CD4-positive, alpha-beta memory T cell (primary cell): ENCODE measurements at places on chromosomes 5 and 9. TPM values are rescaled to one million over a fixed set of nuclear protein-coding genes. Genes with fewer than 3 reads are reported as not detected.

GRCh38 chr5:58849921-58850667 lies 267.2 kb downstream of the RAB3C start:
- no peak overlapping the region for H3K4me3 ChIP-seq
- DNase-seq = no peak
- H3K36me3 ChIP-seq = no peaks in the 10 kb centered on the region
- no peak overlapping the region for H3K27ac ChIP-seq

Gene HMMR
- 0.15 TPM for total RNA-seq

DNA sequence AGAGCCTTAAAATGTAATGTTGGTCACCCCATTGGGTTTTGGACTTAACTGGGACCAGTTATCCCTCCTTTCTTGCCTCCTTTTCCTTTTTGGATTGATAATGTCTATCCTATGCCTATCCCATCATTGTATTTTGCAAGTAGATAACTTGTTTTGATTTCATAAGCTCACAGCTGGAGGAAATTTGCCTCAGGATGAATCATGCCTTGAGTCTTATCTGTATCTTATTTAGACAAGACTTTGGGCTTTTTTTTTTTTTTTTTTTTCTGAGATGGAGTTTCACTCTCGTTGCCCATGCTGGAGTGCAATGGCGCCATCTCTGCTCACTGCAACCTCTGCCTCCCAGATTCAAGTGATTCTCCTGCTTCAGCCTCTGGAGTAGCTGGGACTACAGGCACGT lies 443.3 kb downstream of the DNAH5 start:
- no peaks in the 10 kb centered on the region for H3K27me3 ChIP-seq
- H3K4me3 ChIP-seq = no peak overlapping the region
- H3K36me3 ChIP-seq = no peaks in the 10 kb centered on the region
- no peaks in the 10 kb centered on the region for H3K4me1 ChIP-seq
- H3K27ac ChIP-seq = no peak overlapping the region

Gene PTGER4
- total RNA-seq = 59.3 TPM

Gene SETX
- total RNA-seq = 91.3 TPM

Gene FGFR4
- 3.0 TPM for total RNA-seq

Gene HAVCR1
- 5.7 TPM for total RNA-seq

GRCh38 chr9:4997196-4997595 lies 12.1 kb downstream of the JAK2 start:
- H3K36me3 ChIP-seq = no peaks in the 10 kb centered on the region
- DNase-seq = no peak
- no peaks in the 10 kb centered on the region for H3K27me3 ChIP-seq

Gene SOX30
- 0.14 TPM for total RNA-seq

GRCh38 chr5:115333164-115333563 lies 36.7 kb upstream of the CCDC112 start:
- H3K27ac ChIP-seq = no peak overlapping the region
- no peak for DNase-seq
- H3K4me1 ChIP-seq = no peaks in the 10 kb centered on the region

DNA sequence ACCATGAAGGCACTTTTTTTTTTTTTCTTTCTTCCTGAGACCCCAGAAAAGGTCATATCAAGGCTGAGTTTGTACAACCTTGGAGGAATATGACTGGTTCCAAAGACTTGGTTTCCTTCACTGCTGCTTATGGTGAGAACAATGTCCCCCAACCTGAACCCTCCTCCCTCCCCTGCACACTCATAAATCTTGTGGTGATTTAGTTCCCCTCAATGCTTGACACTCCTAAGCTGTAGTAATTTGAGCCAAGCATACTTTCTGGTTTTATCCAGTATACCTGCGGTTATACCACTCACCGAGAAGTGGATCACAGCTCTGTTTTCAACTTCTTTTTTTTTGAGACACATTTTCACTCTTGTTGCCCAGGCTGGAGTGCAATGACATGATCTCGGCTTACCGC lies 149.9 kb upstream of the KLF4 start:
- no peak for DNase-seq
- peaks cover 5% of the 10 kb centered on the region for H3K27me3 ChIP-seq
- H3K4me1 ChIP-seq = no peaks in the 10 kb centered on the region
- H3K36me3 ChIP-seq = no peaks in the 10 kb centered on the region
- no peak overlapping the region for H3K27ac ChIP-seq
